ENCODE measurements at places on chromosomes 5 and 9.

GRCh38 chr9:100190339-100190738 lies 91.3 kb downstream of the INVS start:
- DNase-seq = no peak

DNA sequence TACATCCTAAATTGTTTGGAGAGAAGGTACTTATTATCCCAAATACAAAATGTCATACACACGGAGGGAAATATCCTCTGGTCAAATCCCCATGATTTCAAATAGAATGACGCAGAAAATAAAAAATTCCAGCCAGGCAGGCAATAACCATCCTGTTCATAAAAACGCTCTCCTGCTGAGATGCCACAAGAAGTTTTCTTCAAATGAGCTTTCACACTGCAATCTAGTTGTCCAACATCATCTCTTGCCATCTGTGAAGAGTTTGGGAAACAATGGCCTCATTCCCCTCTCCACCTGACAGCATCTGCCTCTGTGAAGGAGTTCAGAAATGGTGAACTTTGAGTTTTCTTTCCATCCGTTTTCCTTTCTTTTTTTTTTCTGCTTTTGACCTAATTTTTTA lies 83.3 kb upstream of the SLC30A5 start:
- DNase-seq = no peak

DNA sequence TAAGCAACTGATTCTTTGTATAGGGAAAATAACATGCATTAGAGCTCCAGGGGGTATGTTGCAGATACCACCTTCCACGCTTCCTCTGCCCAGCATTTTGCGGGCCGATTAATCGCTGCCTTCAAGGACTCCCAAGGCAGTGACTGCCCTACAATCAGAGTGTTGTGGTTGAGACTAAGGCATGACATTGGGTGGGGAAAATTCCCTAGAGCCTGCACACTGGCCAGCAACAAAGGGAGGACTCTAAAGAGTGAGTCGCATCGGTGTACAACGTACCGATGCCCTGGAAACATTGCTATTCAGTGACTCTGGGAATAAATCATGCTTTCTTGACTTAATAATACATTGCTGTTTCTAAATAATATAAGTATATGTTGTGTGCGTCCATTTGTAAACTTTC lies 119.7 kb downstream of the ZNF462 start:
- no peak for DNase-seq

GRCh38 chr5:73908395-73908794 lies 282.4 kb downstream of the ARHGEF28 start:
- no peak for DNase-seq

DNA sequence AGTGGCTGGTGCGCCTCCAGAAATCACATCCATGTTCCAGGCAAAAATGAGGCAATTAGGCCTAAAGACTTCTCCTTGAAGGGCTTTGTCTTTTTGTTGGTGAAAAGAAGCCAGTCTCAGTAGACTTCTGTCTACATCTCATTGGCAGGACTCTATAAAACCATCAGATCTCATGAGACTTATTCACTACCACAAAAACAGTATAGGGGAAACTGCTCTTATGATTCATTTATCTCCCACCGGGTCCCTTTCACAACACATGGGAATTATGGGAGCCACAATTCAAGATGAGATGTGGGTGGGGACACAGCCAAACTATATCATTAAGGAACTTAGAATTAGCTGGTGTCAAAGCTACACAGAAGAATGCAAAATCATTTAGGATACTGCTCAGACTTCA lies 77.7 kb upstream of the SNX2 start:
- DNase-seq = no peak

- DNase-seq = no peak
Observed at GRCh38 chr5:141883892-141884318, 5.7 kb upstream of the PCDH1 start.

Data from activated CD8-positive, alpha-beta memory T cell treated with anti-CD3 and anti-CD28 coated beads for 48 hours (primary cell).